ENCODE measurements at places on chromosomes 1 and 21.

DNA sequence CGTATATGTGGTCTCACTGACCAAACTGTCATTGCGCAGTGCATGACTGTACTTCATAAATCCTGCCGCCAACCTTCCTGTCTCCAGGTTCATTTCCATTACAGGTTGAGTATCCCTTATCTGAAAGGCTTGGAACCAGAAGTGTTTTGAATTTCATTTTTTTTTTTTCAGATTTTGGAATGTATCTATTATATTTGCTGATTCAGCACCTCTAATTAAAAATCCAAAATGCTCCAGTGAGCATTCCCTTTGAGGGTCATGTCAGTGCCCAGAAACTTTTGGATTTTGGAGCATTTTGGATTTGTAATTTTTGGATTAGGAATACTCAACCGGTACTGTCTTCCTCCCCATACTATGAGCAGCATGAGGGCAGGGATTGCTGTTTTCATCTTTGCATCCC is 30.7 kb upstream of the RBBP5 start:
- DNase-seq: no peak

DNA sequence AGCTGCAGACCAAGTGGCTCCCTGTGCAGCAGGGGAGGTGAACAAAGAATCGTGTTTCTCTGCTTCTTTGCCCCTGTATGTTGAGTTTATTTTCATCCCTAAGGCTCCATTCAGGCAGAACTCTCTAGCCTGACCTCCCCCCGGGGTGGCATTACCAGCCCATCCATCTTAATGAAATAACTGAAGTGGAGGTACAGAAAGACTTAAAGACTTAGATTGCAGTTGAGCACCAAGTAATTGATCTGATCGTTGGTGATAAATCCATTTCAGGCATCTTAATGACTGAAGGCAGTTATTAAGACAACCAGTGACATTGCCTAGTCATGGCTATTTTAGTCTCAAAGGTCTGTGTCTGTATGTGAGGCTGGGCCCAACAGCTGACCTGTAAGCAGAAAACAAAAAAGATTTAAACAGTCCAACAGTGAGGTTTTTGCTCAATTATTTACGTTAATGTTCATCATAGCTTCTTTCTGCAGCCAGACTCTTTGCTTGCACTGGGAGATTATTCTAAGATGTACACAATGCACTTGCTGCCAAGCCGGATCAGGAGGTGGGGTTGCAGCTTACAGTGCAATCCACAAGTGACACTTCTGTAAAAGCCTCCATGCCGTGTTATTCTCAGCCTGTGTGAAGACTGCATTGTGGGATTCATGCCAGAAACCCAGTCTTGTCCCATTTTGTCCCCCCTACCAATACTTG is 363.0 kb upstream of the DUSP10 start:
- DNase-seq: no peak

- DNase-seq: no peak
Measured at GRCh38 chr1:47948126-47948525, 49.1 kb downstream of the TRABD2B start.

GRCh38 chr1:40976952-40977690 is 2.4 kb upstream of the CTPS1 start:
- DNase-seq: no peak

- DNase-seq: no peak
Measured at GRCh38 chr1:212613440-212614335, 5.1 kb downstream of the ATF3 start.

GRCh38 chr1:11365744-11366387 is 92.9 kb downstream of the UBIAD1 start:
- DNase-seq: no peak

DNA sequence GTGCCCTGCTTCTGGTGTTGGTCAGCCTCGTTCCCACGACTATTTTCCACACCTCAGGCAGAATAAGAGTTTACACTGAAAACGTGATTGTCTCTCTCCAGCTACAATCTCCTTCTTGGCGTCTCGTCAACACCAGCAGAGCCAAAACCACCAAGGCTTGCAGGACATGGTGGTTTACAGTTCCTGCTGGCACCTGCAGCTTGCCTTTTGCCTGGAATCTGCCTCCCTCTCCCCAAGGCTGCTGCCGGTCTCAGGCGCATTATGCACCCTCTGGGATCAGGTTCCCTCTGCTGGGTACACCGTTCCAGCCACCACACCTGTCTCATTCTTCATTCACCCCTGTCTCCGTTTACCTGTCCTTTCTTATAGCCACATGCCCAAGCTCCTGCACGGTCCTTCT is 315.9 kb downstream of the DSCAM start:
- DNase-seq: no peak

DNA sequence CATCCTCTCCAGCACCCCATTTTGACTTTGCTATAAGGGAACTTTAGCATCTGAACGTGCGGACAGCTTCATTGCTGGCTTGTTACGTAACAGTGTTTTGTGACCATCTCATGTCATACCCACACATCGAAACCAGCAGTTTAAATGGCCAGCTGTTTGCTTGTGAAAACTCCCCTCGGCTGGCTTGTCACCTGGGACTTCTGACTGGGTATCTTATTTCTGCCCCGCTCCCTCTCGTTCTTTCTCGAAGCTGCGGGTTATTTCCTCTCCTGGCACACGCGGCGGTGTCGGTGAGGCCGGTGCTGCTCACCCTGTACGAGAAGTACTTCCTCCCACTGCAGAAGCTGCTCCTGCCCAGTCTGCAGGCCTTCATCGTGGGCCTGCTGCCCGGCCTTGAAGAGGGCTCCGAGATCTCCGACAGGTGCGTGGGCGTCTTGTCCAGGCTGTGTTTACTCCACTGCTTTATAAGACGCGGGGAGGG is 43.5 kb downstream of the DOP1B start:
- DNase-seq: no peak
